BE2C (cell line): ENCODE measurements at places on chromosomes 16 and 17.
A peak's percentile ranks its signal among the peaks of the same experiment; 100 is the strongest.

DNA sequence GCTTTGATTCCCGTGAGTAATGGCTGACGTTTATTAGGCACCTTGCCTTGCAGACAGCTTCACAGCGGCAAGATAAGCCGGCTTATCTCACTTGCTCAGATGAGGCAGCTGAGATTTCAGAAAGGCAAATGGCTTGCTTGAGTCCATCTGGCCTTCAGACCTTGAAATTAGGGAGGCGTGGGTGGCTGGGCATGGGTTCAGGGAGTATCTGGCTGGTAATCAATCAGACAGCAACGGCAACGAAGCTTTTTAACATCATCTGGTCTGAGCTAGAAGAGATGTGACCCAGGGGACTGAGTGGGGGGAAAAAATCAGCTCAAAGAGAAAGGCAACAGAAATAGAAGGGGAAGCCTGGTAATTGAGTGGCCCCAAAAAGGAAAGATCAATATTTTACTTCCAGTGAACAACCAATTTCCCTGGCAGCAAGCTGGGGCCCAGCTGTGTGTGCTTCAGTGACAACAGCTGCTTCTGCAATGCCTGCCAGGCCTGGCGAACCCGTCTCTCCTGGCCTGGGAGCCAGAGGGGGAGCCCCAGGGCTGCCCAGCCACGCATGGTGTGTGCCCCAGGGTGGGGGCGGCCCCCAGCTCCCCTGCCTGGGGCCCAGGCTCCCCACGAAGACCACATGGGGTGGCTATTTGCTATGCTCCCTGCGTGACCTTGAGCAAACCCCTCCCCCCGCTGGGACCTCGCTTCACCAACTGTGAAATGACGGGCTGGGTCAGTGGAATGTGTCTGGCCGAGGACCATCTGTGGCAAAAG lies 34.0 kb downstream of the RAB11FIP4 start:
- DNase-seq, result peak; percentile 68

DNA sequence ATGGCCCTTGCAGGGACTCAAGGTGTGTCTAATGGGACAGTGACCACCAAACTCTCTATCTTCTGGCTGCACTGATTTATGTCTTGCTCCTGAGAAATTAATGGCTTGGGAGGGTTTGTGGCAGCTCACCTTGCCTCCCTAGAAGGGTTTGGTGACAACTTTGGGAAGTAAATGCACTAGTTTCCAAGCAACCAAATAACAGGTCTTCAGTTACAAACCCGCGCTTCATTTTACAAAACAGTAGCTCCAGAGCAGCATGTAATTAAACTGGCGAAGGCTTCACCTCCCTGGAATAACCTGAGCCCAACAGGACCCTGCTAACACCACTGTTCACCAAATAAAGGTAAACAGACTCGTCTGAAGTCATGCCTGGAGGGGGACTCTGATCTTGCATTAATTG lies 318.3 kb downstream of the SLC39A11 start:
- no peak for DNase-seq

GRCh38 chr17:4560837-4561256 lies 470 bp upstream of the GGT6 start:
- no peak for DNase-seq

DNA sequence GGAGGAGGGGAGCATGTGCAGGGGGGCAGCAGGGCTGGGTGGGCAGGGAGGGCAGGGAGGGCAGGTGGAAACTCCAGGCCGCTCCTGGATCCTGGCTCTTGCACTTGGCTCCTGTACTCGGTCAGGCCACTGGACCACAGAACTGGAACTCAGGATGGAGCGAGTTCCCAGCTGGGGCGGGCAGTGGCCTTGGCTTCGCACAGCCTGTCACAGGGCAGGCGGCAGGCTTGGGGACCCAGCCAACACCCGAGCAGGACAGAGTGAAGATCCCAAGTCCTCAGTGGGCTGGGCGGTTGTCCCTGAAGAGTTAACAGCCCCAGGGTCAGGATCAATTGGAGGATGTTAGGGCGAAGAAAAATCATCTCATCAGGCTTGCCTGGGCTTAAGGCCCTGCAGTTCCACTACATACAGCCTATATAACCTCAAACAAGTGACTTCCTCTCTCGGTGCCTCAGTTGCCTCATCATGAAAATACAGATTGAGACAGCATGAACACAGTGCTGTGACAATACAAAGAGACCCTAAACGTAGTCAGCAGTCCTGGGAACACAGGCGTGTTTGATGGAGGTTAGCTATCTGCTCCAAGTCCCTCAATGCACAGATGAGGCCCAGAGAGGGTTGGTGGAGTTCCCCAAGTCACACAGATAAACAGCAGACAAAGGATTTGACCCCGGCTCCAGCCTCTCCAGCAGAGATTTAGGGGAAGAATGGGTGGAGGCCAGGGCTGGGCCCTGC lies 21.9 kb downstream of the ZNF423 start:
- DNase-seq, result no peak

DNA sequence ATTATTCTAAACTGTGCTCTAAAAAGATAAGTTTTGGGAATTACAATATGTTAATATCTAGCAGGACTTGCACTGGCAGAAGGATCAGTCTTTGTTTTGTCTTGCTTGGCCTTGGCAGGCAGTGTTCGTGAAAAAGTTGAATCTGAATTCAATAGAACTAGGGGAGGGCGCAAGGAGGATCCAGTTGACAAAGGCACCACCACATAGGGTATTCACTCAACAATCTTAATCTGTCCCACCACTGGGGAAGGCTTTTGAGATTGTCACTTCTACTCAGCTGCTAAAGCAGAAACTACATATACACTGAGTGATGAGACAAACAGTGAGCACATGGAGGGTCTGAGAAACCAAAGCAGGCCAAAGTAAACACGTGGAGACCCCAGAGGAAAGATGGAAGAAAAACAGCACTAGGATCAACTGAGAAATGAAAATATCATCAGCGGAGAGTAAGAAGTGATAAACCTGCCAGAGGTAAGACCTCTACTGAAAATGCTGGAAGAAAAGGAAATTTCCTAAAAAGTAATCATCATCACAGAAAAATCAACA lies 2.4 kb downstream of the AMFR start:
- DNase-seq, result no peak

- no peak for DNase-seq
Measured at GRCh38 chr17:18324140-18325050, 9.3 kb downstream of the SMCR8 start.

DNA sequence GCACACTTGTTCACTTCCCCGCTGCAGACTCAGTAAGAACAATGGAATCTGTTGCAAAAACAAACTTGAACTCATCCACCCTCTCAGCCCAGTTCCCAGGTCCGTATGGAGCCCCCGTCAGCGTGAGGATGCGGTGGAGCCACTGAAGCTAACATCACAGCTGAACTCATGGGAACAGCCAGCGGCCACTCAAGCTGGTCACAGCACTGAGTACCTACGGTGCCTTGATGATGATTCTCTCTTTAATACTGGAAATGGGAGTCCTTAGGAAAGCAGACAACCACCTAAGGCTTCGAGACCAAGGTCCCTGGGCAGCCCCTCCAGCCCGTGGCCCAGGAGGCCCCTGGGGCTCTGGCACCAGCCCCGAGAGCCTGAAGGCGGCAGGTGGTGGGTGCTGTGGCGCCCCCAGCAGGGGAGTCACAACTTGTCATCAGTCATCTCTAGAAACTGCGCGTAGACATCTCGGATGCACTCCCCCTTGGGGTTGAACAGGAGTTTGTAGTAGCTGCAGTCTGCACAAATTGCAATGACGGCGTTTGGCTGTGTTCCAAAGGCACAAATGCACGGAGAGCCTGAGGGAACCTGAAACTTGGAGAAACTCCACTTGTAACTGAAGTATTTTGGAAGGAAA lies 31.0 kb upstream of the RHOT1 start:
- DNase-seq, result peak; percentile 60

GRCh38 chr17:81460856-81461460 lies 51.6 kb downstream of the ACTG1 start:
- DNase-seq, result no peak

- DNase-seq, result no peak
Measured at GRCh38 chr17:37699285-37699973, 45.4 kb downstream of the HNF1B start.

DNA sequence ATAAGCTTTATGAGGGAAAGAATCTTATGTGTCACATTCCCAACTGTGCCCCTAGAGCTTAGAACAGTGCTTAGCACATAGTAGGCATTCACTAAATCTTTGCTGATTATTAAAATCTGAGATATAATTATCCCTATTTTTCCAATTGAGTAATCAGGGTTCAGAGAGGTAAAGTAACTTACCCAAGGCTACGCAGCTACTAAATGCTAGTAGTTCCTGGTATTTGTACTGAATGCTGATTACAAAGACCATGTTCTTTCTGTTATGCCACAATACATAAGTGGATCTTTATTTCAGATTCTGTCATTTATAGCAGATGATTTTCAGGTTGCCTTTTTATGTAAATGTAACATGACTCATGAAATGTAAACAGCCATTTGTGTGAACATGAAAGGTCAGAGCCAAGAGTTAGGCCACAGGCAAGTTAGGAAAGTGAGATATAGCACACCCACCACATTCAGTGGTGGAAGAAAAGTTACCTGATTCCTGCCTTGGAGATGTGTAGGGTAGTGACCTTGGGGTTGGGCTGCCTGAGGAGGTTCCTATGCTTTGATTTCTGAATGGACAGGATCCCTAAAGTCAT lies 77.2 kb downstream of the FTO start:
- DNase-seq, result no peak

DNA sequence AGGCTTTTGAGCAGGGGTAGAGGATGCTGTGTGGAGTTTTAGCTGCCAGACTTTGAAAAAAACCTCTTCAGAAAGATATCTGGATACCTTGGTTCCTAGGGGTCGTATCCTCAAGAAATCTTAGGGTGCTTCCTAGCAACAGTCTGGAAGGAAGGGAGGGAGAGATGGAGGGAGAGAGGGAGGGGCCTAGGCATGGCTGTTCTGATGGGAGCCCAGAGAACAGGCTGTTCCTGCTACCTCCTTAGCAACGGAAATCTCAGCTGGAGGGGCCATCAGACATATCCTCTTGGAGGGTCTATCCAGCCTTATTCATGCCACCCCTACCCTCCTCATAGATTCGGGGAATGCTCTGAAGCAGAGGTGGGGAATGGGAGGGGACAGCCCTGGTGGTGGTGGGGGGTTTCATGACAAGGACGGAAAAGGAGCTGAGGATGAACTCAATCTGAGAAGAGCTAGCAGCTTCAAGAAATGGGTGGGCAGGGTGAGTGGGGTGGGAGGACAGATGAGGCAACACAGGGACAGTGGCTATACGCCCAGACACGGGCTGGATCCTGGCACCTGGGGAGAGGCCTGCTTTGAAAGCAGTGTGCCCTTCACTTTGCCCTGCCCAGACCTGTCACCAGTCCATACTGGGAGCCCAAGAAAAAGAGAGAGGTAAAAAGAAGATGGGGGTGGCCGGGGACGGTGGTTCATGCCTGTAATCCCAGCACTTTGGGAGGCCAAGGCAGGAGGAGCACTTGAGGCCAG lies 2.9 kb upstream of the THRA start:
- DNase-seq, result no peak

GRCh38 chr16:67537270-67537635 lies 8.6 kb downstream of the RIPOR1 start:
- DNase-seq, result no peak

DNA sequence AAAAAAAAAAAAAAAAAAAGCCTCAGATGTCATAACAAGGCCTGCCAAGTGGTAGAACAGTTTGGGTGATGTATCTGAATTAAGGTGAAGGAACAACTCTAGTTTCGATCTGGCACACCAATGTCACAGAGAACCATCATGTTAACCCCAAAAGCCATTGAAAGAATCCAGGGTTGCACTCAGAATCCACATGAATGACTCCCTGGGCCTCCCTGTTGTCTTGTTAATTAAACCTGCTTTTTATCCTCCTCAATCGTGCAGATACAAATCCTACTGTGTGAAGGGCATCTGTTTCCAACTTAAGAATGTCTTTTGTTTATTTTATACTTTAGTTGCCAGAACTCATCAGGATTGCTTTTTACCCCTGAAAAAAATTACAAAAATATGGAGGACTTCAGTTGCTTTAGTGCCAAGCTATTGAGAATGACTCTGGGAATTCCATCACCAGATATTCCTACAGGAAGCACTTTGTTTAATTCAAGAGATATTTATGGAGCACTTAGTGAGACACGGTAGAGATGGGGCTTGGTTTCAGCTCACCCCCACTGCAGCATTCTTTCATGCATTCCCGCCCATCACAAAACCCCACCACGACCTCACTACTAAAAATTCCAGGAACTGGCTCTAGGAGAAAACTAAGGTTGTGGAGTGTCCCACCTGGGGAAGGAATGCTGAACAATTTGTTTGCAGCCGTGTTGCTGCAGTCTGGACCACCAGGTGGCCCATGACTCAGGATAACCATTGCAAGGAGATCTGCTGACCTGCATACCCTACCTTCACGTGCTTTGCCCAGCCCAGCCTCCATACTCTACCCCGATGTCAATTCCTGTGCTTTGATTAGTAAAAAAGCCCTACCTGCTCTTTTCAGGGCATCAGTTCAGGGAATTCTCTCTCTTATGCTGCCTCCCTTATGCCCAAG lies 63.8 kb upstream of the GPRC5B start:
- DNase-seq, result no peak

- no peak for DNase-seq
Measured at GRCh38 chr17:65956814-65957213, 235.1 kb downstream of the CEP112 start.

DNA sequence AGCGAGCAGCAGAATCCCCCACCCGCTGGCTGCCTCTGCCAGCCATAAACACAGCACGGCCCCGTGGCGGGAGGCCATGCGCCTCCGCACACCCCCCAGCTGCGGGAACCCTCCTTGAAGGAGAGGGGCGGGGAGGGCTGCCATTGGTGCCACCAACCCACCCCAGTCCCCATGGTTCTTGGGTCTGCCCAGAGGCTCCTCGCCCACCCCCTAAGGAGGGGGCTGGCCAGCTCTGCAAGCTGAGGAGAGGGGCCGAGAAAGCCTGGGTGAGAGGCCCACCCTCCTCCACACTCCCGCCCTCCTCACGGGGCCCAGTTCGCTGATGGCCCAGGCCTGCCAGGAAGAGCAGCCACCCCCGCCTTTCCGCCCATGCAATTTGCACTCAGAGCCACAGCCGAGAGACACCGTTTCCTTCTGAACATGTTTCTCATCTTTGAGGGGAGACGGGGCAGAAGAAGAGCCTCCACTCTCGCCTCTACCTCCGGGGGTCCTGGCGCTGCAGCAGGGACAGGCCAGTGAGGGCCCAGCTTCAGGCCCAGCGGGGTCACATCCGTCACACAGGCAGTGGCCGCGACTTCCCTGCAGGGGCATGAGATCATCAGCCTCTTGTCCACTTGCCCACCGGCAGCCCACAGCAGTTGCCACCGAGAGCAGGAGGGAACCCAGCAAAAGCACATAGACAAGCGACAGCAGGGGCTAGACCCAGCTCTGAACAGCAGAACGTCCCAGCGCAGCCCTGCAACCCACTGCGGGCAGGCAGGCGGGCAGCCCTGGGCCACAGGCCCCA lies 23.0 kb downstream of the KATNB1 start:
- peak; percentile 15 for DNase-seq

- no peak for DNase-seq
Measured at GRCh38 chr17:2051061-2051932, 3.6 kb upstream of the HIC1 start.
